ENCODE measurements at places on chromosomes 11 and 22. TPM values are rescaled to one million over a fixed set of nuclear protein-coding genes. Genes with fewer than 3 reads are reported as not detected.

DNA sequence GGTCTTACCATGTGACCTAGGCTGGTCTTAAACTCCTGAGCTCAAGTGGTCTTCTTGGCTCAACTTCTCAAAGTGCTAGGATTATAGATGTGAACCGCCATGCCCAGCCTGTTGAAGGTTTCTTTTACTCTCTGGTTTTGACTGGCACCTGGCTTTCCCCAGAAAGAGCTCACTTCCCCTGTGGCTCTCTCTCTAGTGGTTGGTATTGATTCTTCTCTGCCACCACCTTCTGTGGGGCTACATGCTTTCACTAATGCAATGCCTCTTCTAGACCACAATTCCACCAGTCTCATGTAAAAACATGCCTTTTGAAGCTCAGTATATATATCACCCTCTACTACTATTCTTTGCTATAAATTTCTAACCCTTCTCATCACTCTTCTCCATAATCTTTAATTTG lies 67.2 kb downstream of the CCDC83 start:
- no peak for DNase-seq

DNA sequence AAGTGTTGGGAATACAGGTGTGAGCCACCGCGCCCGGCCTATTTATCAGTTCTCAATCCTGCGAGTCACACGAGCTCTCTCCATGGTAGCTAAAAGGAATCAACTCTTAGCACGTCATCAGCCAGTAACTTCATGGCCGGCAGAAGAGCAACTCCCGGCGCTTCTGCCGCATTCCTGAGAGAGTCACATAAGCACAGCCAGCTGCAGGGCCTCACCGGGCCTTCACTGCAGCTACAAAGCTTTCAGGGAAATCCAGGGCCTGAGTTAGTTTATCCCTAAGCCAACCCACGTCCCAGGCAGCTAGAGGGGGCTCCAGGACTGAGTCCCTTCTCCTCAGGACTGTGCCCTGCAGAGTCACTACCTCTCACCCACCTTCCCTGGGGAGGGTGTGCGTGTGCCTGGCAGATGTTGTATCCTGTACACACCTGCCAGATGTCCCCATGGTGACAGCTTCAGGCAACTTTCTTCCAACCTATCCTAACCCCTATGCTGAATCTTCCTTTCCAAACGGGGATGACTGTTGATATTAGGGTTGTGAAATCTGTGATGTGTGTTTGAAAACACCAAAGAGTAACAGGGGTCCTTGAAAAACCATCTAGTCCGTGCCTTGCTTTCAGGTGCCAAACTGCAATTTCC lies 45.9 kb upstream of the ARFGAP3 start:
- peak; percentile 93 for DNase-seq

GRCh38 chr22:43267332-43267980 lies 75.7 kb downstream of the SCUBE1 start:
- DNase-seq, result no peak

GRCh38 chr11:110716361-110716760 lies 4.1 kb upstream of the ARHGAP20 start:
- DNase-seq, result no peak

DNA sequence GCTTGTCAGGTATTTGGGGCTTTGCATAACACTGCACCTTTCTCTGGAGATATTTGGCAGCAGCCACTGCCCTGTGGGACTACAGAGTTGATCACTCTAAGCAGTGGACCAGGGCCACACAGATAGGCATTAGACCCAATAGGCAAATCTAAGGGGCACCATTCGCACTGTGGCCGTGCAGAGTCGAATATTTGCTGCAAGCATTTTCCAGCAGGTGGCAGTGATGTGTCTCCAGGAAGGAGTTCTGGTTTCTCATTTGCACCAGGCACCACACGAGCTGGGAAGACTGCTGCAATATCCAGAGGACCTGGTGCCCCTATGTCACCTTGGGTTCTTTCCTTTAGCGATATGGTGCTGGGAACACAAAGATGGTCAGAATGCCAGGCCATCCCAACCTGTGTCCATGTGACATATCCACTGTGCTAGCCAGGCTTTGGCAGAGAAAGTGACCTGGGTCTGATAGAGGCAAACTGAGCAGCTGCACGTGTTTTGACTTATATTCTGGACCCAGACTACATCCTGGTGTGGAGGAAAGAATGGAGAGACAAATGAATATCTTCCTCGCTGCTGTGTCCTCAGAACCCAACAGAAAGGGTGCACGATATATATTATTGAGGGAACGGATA lies 318.7 kb downstream of the BUD13 start:
- DNase-seq, result peak; percentile 39

DNA sequence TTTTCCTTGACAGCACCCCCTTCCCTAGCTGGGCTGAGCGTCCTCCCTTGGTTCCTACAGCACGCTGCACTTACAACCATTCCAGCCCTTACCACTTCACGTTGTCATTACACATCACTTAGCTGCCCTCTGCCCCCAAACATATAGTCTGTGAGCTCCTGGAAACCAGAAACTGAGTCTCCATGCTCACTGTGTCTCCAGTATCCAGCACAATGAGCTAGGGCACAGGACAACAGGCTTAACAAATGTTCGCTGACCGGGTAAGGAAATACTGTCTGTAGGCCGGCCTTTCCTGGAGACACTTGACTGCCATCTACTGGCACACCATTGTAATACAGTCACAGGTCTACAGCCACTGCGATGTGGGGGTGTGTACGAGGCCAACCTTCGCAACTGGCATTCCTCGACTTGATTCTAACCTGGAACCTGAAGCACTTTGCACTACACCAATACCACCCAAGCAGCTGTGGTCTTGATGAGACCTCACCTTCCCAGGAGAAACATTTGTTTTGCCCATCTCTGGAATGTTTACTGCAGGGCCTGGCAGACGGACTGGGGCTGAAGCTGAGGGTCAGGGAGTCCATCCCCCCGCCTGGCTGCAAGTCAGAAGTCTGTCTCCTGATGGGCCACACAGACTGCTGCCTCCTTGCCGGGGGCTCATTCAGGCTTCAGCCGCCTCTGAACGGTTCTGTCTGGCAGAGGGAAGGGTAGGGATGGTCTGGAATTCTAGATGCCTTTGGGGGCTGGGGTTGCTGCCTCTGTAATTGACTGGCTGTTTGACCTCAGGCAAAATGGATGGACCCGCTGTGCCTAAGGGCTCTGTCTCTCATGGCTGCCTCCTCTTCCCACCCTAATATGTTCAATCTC lies 72.0 kb downstream of the SYN3 start:
- DNase-seq, result peak; percentile 93

RIC3 gene
- total RNA-seq, result 0.18 TPM

MB gene
- 268 TPM for total RNA-seq

MRGPRX3 gene
- total RNA-seq, result not detected

DDX10 gene
- total RNA-seq, result 19.7 TPM

C11orf42 gene
- total RNA-seq, result not detected

Measured in muscle of leg (tissue), 16 donors.